Activated CD8-positive, alpha-beta T cell treated with anti-CD3 and anti-CD28 coated beads for 36 hours (primary cell): ENCODE measurements at places on chromosomes 2 and 18. TPM values are rescaled to one million over a fixed set of nuclear protein-coding genes. Genes with fewer than 3 reads are reported as not detected.
A peak's percentile ranks its signal among the peaks of the same experiment; 100 is the strongest.

DNA sequence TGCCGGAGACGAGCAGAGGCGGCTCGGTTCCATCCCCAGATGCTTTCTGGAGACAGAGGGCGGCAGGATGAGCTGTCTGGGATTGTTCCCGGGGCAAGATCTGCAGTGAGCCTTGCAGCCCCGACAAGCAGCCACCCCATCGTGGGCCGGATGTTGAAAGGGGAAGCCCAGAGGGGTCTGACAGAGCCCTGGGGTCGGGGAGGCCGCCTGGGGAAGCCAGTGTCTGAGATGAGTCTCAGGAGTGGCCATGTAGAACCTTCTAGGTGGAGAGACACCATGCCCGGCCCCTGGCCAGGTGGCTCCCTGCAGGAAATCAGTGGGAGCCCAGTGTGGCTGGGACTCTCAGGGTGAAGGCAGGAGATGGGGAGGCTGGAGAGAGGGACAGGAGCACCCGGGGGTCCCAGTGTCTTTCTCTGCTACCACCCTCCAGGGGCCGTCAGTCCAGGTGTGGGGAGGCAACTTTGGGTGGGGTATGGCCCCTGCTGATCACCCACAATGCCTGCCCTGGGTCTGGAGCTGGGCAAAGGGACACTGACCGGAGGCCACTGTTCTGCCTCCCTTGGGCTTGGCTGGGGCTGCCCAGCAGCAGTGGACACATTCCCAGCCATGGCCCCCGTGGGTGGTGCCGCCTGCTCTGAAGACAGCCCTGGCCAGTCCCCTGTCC lies 128.3 kb upstream of the HS6ST1 start:
- DNase-seq, result no peak

- no peak for DNase-seq
Observed at GRCh38 chr2:23533338-23533695, 148.3 kb downstream of the KLHL29 start.

DNA sequence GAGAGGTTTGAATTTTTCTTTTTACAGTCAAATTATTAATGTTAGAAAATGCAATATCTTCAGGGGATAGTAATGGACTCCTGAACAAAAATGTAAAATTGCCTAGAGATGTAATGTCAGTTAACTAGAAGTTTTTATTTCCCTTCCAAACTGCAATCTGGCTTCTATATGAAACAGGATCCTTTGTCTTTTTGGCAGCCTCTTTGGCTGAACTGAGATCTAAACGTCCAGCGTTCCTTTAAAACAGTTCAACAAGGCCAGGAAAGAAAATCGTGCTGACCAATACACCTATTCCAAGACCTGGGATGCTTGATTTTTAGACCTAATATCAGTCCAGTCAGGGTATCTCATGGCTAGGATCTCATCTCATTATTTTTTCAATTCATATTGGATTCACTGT lies 245.5 kb downstream of the FIGN start:
- DNase-seq, result no peak

The SLC4A5 gene
- total RNA-seq, result 2.0 TPM

The EN1 gene
- total RNA-seq, result not detected

The RGPD8 gene
- total RNA-seq, result 13.6 TPM

The ASB3 gene
- total RNA-seq, result 25.3 TPM

The STAM2 gene
- 13.0 TPM for total RNA-seq

DNA sequence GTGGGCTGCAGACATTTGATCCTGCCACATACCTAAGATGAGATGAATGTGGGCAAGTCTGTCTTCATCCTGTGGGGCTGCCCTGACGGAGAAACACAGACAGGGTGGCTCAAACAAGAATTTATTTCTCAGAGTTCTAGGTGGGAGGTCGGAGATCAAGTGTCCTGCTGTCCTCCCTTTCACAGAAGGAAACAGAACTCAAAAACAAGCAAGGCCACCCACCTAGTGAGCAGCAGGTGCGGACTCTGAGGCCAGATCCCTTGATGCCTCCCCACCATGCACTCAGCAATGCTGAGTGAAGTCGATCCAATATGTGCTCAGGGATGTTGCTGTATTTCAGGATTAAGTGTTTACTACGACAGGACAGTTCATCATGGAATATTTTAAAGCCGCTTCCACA lies 63.0 kb upstream of the SNTG2 start:
- DNase-seq, result no peak

The ALPG gene
- not detected for total RNA-seq

GRCh38 chr2:42854207-42854818 lies 61.9 kb upstream of the HAAO start:
- DNase-seq, result no peak

DNA sequence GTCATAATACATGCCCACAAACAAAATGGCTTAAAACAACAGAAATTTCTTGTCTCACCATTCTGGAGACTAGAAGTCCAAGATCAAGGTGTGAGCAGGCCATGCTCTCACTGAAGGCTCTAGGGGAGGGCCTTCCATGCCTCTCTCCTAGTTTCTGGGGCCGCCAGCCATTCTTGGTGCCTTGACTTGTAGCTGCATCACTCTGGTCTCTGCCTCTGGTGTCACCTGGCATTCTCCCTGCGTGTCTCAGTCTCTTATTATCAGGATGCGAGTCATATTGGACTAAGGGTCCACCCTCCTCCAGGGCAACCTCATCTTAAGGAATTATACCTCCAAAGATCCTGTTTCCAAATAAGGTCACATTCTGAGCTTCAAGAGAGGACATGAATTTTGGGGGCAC lies 76.1 kb downstream of the KCNF1 start:
- DNase-seq, result no peak

DNA sequence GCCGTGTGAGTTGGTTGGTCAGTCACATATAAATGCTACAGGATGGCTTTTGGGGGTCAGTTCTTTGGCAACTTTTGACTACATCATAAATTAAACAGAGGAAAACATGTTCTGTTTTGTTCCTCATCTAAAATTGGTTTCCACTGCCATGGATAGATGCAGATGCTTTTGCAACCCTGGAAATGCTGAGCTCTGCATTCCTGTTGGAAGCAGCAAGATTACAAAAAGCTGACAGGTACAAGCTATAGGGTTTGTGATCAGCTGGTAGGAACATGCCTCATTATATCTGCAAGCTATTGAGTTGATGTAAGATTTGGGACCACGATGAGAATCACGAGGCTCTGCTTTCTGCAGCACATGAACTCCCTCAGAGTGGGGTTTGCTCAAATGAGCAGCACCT lies 207.4 kb upstream of the TPO start:
- no peak for DNase-seq

- DNase-seq, result peak; percentile 16
Observed at GRCh38 chr2:172449911-172450550, 22.6 kb downstream of the ITGA6 start.

DNA sequence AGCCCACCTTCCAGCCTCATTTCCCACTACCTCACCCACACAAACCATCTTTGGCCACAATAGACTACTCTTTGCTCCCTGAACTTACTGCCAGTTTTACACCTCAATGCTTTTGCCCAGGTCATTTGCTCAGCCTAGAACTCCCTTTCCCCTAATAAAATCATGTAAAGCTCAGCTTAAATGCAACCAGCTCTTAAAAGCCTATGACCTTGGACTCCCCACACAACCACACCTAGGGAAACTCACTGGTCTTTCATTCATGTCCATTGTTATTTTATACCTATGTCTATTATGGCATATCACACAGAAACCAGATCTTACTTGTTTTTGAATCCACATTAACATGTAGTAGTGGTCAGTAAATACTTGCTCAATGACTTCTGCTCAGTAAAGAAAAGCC lies 14.5 kb upstream of the XDH start:
- no peak for DNase-seq

The DPP10 gene
- not detected for total RNA-seq

- peak; percentile 24 for DNase-seq
Observed at GRCh38 chr2:234555616-234556249, 58.9 kb upstream of the ARL4C start.

DNA sequence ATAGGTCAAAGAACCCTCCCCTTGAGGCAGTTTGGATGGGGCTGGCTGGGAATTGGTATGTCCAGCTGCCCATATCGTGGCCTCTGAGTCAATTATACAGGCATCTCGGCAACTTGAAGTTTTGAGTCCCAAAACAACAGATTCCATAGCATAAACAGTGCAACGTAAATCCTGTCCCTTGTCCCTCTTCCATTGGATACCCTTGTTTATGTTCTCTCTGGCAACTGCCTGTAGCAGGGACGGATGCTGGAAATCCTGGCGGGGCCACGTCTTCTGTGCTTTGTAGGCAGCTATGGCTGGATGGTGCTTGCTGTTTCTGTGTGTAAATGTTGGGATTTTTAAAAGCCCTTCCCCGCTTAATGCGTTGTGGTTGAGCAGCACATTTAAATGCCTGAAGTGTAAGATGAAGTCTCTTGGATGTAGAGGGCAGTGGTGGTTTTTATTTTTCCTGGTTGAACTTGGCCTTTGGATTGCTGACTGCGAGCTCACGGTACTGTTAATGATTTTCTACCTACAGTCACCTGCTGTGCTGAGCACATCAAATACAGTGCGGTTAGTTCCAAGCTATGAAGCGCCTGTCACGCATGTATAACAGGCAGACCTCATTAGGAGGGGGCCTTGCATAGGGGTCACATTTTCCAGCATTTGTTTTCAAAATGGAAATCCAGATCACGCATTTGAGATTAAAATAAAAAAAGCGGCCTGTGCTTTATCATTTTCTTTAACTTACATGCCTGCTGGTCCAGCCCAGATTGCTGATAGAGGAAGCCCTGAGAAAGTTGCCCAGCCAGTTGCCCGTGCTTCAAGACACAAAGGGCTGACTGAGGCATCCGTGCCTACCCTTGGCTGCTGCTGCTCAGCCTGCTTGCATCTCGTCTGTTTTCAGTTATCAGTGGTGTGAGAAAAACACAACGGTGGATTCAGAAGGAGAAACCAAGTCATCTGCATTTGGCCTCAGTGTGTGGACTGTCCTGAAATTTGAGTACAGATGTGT lies 84.7 kb downstream of the NEDD4L start:
- DNase-seq, result no peak

- DNase-seq, result no peak
Observed at GRCh38 chr2:102029405-102029804, 37.6 kb downstream of the IL1R2 start.

GRCh38 chr2:155841442-155841841 lies 491.1 kb downstream of the NR4A2 start:
- DNase-seq, result no peak

DNA sequence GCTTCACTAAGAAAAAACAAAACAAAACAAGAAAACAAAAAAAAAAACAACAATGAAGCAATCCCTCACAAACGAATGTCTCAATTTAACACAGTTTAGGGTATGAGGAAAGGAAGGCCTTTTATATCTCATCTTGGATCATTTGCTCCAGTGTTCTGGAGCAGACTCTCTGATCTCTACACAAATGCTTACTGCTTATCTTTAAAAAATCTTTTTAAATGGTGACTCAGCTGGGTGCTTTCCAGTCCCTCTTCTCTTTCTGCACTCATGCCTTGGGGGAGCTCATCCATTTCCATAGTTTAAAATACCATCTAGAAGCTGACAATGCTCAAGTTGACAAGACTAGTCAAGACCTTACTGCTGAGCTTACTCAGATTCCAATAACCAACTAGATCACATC lies 56.2 kb downstream of the ETAA1 start:
- no peak for DNase-seq

DNA sequence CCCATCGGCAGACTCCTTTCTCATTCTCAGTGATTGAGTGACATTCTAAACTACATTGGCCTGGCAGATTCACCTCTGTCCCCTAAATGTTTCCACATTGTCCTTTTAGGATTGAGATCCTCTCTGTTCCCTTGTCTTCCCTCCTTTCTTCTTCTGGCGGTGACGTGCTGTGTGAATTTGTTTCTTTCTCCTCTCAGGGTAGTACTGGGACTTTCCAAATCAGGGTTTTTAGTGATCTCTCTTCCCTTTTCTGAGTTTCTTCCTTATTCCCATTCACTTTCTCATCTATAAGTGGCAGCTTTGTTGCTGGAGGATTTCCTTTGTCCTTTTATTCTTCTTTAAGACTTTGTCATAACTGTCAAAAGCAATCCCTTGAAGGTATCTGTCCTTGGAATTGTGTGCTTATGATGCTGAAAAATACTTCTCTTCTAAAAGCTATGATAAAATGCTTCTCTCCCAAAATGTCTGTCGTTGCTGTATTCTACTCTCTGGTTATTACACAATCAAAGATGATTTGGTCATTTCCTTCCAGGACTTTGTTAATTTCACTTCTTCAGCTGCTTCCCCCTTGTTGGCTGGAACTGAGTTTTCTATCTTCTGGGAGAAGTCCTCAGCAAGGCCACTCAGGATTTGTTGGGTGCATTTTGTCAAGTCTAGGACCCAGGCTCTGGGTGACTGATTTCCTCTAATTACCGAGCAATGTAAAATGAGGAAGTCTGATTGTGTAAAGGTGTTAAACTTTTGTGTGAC lies 4.9 kb upstream of the IL1B start:
- no peak for DNase-seq

The TNFAIP6 gene
- not detected for total RNA-seq

The CXCR1 gene
- not detected for total RNA-seq

- no peak for DNase-seq
Observed at GRCh38 chr2:171044416-171044815, 115.4 kb downstream of the GORASP2 start.

The CCL20 gene
- 5.3 TPM for total RNA-seq

The SRD5A2 gene
- total RNA-seq, result not detected

GRCh38 chr18:63440219-63440618 lies 17.9 kb upstream of the VPS4B start:
- DNase-seq, result no peak

DNA sequence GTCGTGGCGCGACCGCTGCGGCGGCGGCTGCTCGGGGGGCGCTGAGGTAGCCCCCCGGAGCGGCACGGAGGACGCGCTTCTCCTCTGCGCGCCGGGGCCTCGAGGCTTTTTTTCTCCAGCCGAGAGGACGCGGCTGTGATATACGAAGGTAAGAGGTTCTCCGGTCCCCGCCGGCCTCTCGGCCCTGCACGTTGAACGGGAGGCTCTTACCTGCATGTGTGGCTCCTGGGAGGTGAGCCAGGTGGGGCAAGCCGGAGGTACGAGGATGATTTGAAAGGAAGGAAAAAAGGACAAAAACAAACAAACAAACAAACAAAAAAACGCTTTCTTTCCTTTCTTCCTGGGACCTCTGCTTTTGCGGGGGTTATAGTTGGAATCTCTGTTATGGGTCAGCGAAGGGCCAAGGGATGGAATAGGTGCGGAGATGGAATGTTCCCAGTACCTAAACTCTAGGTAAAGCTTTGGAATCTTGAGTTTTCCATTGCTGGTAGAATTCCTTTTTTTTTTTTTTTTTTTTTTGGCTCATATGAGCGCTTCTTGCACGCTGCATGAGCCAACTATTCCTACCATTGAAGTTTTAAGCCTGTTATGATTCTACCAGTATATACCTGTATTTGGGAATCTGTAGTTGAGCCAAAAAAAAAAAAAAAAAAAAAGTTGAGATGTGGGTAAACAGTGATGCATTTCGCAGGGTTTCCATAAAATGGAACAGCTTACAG lies 674 bp downstream of the PTPN4 start:
- DNase-seq, result peak; percentile 54

The MYO7B gene
- total RNA-seq, result 1.2 TPM

The TRMT61B gene
- 19.3 TPM for total RNA-seq

DNA sequence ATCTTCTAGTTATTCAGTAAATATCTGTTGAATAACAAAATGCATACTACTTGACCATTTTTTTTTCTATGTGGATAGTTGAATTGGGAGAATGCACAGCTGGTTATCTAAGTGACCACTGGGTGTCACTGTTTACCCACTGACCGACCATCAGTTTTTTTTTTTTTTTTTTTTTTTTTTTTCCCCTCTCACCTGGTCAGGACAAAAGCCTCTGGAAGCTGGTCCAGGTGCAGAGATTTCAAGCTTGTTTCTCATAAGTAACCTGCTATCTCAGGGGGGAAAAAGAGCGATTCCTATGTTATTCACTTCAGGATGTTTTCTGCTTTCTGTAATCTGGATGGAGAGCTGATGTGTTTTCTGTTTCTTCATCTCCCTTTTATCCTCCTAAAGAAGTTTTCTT lies 256.0 kb downstream of the DCDC2C start:
- peak; percentile 7 for DNase-seq

- no peak for DNase-seq
Observed at GRCh38 chr2:128548461-128548891, 229.8 kb upstream of the HS6ST1 start.
